ENCODE measurements at places on chromosomes 13 and 19.

- DNase-seq: peak; percentile 67
These were observed at the start of gene CDC37 for GRCh38 chr19:10403137-10404021. Gene CDC37, minus strand, starts transcription at chr19:10403542. Its CDS starts 63 bp downstream, at chr19:10403479.

- DNase-seq: no peak
These were observed 17.7 kb upstream of the HIF3A start for GRCh38 chr19:46279177-46279576.

DNA sequence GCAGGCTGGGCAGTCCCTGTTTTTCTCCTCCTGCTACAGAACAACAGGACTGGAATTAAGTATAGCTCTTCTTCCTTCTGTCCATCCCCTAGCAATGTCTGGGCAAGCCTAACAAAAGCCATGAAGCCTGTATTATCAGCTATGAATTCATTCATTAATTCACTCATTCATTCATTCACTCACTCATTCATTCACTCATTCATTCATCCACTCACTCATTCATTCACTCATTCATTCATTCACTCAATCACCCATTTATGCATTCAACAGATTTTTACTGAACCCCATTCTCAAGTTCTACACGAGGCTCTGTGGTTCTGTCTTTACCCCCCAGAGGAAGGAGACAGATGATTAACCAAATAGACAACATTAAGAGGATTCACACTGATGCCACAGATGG, 69.9 kb downstream of the CACNA1A start:
- DNase-seq: no peak

DNA sequence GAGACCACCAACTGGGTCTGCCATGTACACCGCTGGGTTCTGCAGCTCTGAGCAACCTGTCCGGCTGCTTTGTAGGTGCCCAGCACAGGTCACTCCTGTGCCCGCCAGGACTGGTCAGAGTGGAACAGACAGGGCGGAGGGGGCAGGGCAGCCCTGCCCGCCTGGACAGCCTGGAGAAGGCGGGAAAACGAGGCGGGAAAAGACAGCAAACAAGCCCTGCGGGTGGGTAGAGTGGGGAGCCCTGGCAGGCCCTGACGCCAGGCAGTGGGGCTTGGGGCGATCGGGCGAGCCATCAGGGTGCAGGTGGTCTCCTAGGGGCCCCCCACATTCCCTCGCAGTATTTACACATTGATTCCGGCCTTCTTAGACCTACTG, 533 bp upstream of the UHRF1 start:
- no peak for DNase-seq

DNA sequence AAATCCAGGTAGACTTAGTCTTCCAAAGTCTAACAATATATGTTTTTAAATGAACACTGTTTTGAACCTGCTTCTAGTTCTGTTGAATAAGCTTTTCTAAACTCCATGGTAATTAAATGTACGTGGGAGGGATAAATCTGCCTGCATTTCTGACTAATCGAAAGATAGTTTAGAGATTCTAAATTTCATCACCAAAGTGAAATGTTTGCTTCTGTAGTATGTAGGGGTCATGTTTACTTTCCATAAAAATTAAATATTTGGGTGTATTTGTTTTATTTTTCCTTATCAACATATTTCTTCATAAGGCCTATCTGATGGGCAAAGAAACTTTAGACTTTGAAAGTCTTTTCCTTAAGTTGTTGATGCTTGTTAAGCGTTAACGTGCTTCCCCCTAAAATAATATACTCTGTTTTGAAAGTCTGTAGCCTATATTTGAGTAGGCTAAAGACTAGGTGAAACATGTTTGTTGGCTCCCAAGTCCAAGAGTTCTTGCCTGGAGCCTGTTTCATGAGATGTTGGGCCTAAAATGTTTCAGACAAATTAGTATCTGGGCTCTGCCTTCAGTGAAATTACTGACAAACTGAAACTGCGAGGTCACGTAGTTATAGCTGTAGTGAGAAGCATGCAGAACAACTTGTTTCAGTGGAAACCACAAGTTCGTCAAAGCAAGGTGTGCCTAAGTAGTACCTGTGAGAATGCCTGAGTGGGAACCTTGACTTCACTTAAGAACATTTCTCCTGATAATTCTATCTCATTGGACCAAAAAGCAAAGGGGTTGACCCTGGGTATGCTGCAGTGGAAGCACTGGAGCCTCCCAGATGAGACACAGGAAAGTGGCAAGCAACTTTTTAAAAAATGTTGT, 126.2 kb downstream of the LMO7 start:
- DNase-seq: no peak

DNA sequence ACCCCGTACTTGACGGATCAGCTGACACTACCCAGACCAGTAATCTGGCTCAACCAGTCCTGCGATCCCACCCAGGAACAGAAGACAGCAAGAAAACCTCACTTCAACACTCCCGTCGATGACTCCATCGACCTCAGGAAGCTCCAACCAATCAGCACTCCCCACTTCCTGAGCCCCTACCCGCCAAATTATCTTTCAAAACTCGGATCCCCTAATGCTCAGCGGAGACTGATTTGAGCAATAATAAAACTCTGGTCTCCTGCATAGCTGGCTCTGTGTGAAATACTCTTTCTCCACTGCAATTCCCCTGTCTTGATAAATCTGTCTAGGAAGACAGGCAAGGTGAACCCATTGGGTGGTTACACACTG, 1.2 kb downstream of the LSM4 start:
- DNase-seq: no peak

DNA sequence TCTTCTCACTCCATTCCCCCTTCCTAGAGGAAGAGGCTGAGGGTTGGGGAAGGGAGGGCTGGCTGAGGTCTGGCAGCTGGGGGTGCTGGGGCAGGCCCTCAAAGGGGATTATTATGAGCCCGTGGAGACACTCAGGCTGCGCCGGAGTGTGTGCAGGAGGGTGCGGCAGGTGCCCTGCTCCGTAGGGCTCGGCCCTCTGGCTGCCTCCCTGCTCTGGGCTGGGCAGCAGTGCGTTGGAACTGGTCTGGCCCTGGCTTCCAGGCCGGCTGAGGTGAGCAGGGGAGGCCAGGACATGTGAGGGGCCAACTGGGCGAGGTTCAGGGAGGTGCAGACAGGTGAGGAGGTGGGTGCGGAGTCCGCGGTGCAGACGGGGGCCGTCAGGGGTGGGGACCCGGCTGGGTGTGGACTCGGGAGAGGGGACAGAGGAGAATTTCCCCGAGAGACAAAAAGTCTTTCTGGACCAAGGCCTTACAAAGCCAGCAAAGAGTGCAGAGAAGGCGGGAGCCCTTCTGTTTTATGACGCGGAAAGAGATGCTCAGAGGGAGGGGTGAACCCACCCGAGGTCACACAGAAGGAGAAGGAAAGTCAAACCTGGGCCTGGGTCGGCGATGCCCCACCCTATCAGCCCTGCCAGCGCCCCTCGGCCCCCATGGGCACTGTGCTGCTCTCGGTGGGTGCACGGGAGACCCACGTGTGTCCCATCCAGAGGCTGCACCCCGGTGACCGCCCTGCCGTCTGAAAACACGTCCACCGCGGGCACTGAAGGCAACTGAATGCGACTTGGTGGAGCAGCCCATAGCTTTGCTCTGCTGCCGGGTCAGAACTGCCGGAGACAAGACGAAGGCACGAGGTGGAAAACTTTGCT, 31.0 kb downstream of the PIP5K1C start:
- no peak for DNase-seq

- no peak for DNase-seq
These were observed 86.5 kb downstream of the IPO5 start for GRCh38 chr13:98039964-98040363.

- DNase-seq: no peak
These were observed 250.7 kb downstream of the DCT start for GRCh38 chr13:94228763-94229162.

DNA sequence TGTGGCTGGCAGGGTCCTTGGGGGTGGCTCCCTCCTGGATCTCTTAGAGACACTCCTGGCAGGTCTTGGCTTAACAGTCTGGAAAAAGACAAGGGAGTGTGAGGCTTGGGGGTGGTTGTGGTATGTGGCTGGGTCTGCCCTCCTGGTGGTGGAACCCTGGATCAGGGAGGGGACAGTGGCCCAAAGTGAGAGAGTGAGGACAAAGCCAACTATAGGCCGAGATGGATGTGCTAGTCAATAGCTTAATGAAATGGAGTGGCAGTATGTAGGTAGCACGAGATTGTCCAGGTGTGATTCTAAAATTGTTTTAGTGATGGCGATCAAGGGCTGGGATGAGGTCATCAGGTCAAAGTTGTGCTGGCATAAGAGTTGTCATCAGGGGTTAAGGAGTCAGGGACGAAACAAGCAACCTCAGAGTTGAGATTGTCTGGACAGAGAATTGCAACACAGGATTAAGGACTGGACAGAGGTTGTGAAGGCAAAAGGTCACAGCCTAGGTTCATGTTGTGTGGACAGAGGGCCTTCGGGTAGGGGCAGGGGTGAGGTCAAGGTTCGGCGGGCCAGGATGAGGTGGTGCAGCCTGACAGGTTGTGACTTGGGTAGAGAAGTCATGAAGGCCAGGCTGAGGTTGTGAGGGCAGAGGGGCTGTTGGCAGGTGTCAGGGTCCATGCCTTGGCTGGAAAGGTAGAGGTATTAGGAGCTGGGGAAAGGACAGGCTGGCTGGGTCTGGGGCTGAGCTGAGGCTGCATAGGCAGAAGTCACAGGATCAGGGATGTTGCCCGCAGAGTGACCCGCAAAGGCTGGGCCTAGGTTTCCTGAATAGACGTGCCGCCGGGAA, 4.5 kb upstream of the RASAL3 start:
- DNase-seq: no peak

DNA sequence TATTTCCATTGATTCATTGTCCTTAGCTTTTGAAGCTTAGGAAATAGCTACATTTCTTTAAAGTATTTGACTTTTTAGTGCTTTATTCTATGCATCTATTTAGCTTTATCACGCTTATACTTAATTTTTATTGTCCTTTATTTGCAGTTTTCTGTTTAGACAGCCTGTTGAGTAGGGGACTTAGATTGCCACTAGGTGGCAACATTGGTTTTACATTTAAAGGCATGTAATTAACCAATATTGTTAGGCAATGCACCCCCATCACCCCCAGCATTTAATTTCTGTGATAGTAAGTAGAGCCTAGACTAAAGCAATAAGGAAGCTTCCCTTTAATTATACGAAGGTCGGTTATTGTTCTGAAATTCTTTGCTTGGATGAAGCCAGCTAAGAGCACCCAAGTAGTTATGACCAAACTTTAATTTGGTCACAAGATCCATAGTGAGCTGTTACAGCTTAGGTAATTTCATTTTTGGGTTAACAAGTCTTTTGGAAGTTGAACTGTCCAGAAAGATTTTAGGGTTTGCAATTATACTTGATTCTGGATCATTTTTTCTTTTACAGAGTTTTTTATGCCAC, 36.5 kb downstream of the B3GLCT start:
- DNase-seq: no peak

DNA sequence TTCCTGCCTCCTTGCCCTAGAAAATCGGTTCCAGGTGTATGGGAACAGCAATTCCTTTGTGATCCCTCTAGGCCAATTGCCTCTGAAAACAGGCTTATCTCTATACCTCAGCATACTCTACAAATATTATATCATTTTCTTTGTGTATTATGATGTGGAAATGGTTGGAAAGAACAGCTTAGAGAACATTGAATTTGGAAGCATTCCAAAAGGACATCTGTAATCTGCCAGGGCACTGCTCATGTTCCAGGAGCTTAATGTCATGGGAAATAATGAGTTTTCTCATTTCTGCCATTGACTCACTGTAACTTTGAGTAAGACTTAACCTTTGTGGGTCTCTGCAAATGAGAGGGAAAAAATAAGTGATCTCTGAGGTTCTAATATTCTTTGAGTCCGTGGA, 147.3 kb downstream of the UFM1 start:
- no peak for DNase-seq

GRCh38 chr19:39544911-39545310, 5.0 kb upstream of the EID2 start:
- no peak for DNase-seq

GRCh38 chr19:47032171-47032811, 12.7 kb downstream of the NPAS1 start:
- no peak for DNase-seq

GRCh38 chr13:39875111-39875987, 219.9 kb downstream of the COG6 start:
- DNase-seq: no peak

DNA sequence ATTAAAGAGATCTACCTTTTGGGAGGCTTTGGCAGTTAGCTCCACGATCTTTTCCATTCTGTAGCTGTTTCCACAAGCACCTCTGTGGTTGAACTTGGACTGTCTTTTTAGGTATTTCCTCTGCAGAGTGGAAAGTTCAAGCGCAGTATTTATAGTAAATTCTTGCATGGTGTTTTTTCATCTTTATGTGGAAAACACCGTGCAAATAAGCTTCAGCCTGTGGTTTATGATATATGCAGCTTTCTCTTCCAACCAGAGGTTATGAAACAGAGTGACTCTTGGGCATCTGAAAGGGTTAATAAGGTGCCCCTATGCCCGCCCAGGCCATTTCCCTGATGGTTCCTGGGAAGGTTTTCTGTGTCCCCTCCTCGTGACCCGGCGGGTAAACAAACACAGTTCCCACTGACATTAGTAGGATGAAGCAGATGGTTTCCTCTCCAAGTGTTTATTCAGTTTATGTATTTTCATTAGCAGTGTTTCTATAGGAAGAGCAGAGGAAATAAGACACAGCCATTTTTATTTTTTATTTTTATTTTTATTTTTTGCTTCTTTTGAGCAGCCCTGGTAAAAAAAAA, 39.7 kb upstream of the RNF113B start:
- no peak for DNase-seq

DNA sequence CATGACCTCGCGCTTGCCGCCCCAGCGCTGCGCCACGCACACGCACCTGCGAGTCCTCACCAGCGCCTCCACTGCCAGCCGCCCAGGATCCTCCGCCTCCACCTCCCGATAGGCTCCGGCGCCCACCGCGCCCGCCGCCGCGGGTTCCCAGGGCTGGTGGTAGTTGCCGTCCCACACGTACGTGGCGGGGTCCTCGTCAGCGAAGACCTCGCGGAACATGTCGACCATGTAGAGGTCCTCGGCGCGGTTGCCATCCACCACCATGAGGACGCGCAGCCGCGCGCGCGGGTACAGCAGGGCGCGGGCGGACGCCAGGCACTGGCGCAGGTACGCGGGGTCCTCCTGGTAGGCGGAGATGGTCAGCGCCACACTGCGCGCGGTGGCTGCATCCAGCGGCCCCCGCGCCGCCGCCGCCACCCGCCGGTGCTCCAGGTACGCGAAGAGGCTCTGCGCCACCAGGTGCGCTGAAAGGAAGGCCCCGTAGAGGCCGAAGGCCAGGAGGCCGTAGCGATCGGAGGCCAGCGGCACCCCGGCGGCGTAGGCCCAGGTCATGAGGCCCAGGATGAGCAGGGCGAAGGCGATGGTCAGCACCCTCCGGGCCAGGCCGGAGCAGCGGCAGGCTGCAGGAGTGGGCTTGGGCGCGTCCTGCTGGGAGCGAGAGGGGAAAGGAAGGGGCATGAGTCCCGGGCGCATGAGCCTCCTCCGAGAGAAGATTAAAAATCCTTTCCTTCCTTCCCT, 4.4 kb downstream of the HAS1 start:
- DNase-seq: no peak

- DNase-seq: no peak
These were observed 62.4 kb upstream of the SERP2 start for GRCh38 chr13:44311011-44311780.

- DNase-seq: no peak
These were observed 22.5 kb upstream of the NFIC start for GRCh38 chr19:3343619-3344502.

- no peak for DNase-seq
These were observed 5.1 kb downstream of the MYPOP start for GRCh38 chr19:45897261-45897812.

- no peak for DNase-seq
These were observed 4.4 kb upstream of the TMEM272 start for GRCh38 chr13:51849145-51850101.

- no peak for DNase-seq
These were observed 41.8 kb downstream of the PIBF1 start for GRCh38 chr13:72823724-72824123.
